ENCODE measurements at places on chromosomes 7 and 10. TPM values are rescaled to one million over a fixed set of nuclear protein-coding genes. Genes with fewer than 3 reads are reported as not detected.
A peak's percentile ranks its signal among the peaks of the same experiment; 100 is the strongest.

DNA sequence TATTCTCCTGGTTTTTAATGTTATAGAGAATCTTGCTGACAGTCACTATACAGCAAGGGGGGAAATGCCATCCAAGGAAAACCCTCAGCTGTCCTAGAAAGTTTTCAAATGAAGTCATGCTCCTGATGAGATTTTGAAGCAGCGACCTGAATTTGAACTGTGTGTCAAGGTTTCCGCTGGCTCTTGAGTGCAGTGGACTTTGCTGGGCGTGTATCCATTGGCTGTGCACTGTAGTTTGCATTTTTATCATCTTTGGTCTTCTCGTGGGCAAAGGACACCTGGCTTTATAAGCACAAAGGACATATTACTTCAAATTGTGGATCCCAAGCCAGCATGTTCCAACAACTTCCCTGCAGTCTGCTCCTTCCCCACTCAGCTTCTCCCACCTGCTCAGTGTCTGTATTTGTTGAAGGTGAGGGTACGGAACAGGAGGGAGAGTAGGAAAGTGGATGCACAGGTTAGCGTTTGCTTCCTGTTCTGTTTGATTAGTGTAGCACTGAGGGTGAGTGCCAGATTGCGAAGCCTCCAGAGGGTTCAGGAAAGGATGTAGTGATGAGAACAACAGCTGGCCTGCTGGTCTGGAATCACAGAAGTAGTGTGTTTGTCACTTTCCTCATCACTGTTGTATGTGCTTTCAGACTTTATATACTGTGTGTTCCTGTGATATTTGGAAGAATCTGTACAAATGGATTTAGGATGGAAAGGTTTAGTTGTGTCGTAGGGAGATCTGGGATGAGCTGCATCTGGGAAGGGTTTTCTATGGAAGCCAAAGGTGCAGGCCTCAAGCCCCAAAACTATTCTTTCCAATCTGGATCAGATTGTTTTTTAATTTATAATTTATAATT is 204.8 kb downstream of the BMPER start:
- H3K4me3 ChIP-seq: no peak overlapping the region
- no peak overlapping the region for H3K27ac ChIP-seq
- no peaks in the 10 kb centered on the region for H3K36me3 ChIP-seq
- H3K27me3 ChIP-seq: no peaks in the 10 kb centered on the region

GRCh38 chr10:32210306-32211045 is 136.5 kb downstream of the EPC1 start:
- no peaks in the 10 kb centered on the region for H3K4me1 ChIP-seq
- H3K36me3 ChIP-seq: no peaks in the 10 kb centered on the region
- DNase-seq: no peak

GRCh38 chr10:99394256-99394655 is 36.2 kb downstream of the GOT1 start:
- H3K36me3 ChIP-seq: peaks cover 31% of the 10 kb centered on the region
- no peaks in the 10 kb centered on the region for H3K27me3 ChIP-seq
- no peak overlapping the region for H3K27ac ChIP-seq
- H3K4me3 ChIP-seq: no peak overlapping the region
- no peak for DNase-seq

- no peak overlapping the region for H3K4me3 ChIP-seq
- no peaks in the 10 kb centered on the region for H3K36me3 ChIP-seq
- H3K27ac ChIP-seq: no peak overlapping the region
- no peak for DNase-seq
- H3K4me1 ChIP-seq: no peaks in the 10 kb centered on the region
Measured at GRCh38 chr7:38306914-38307313, 33.5 kb upstream of the TARP start.

- DNase-seq: no peak
- H3K27ac ChIP-seq: no peak overlapping the region
- H3K4me3 ChIP-seq: no peak overlapping the region
- H3K27me3 ChIP-seq: no peaks in the 10 kb centered on the region
Measured at GRCh38 chr7:15889507-15889906, 203.0 kb upstream of the MEOX2 start.

DNA sequence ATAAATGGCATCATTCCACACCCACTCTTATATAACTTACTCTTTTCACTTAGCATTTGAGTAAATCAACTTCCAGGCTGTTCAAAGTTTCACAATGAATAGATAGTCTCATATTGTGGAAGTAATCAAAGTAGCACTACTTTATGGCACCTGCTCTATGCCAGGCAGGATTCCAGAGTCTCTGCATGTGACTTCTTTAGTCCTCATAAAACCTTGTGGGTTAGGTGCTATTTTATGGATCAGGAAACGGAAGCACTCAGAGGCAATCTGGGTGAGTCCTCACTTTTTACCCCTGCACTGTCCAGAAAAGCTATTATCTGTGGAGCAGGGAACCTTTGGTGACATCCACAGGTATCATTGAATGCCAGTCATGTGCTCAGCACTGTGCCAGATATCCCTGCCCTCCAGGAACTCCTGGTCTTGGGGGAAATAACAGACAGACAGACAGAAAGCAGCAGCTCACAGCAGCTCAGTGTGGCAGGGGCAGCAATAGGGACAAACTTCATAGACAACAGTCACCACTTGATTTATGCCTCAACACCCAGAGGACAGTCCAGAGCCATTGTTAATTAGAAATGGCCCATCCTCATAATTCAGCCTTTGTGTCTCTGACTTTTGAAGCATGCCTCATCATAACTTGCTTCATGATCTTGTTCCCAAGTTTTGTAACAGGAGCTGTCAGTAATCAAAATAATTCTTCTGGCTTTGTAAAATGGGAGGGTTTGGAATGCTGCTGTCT is 160.6 kb downstream of the SEC23IP start:
- no peaks in the 10 kb centered on the region for H3K4me1 ChIP-seq
- no peaks in the 10 kb centered on the region for H3K36me3 ChIP-seq
- no peak overlapping the region for H3K4me3 ChIP-seq
- DNase-seq: no peak

DNA sequence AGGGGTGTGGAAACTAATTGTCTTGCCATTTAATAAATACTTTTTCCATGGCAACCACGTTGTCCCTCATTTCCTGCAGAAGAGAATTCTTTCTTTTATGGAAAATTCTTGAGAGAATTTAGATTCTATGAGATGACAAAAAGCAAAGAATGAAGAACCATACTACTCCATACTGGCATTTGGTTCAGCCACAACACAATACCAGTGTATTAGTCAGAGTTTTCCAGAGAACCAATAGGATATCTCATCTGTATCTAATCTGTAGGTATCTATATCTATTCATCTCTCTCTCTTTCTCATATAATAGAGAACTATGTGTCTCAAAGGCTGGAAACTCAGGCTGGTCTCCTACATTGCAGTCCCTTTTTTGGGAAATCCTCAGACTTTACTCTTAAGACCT is 44.6 kb upstream of the NAMPT start:
- no peaks in the 10 kb centered on the region for H3K36me3 ChIP-seq
- no peak for DNase-seq
- H3K27me3 ChIP-seq: no peaks in the 10 kb centered on the region

- no peak for DNase-seq
- no peaks in the 10 kb centered on the region for H3K36me3 ChIP-seq
- no peaks in the 10 kb centered on the region for H3K4me1 ChIP-seq
- H3K27ac ChIP-seq: no peak overlapping the region
Measured at GRCh38 chr10:117503244-117504205, 39.0 kb upstream of the EMX2 start.

DNA sequence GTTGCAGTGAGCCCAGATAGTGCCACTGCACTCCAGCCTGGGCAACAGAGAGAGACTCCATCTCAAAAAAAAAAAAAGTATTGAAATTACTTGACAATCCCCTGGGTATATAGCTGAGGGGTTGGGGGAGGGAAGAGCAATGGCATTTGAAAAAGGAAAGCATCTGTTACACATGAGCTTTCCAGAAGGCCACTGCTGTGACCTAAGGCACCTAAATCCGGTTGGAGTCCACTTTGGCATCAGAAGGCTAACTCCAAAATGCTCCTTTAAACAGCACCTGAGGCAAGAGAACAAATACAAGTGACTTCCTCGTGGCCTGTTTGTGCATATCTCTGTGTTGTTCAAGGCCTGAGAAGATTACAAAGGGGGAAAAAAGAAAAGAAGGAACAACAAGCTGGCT is 74.8 kb upstream of the PALS2 start:
- H3K27me3 ChIP-seq: no peaks in the 10 kb centered on the region
- no peak overlapping the region for H3K4me3 ChIP-seq
- H3K4me1 ChIP-seq: no peaks in the 10 kb centered on the region
- no peak for DNase-seq
- H3K27ac ChIP-seq: no peak overlapping the region
- no peaks in the 10 kb centered on the region for H3K36me3 ChIP-seq

DNA sequence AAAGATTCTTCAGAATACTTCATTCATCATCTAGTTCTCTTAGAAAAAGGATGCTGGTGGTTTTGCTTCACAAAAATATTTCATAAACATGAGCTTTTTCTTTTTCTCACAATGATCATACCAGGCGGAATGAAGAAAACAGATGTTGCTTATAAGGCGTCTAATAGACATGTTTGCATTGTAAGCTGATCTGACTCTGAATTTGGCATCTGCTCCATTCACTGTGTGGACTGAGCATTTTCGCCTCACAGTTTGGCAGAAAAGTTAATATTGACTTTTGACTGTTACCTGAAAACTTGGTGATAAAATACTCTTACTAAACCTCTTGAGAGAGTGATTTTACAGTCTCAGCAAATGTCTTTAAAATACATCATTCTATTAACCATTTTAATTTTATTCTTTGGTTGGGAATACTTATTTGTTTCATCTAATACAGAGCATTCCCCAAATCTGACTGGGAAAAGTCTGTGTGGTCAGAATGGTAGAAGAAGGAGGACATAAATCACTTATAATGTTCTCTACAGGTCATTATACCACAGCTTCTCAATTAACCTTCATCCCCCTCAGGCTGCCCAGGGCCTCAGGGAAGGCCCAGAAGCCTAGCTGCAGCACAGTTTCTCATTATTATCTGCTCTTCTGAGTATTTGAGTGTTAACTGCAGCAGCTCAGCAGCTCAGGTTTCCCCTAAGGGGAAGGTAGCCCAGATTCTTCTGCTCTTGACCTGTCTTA is 121.6 kb upstream of the KAT6B start:
- no peak overlapping the region for H3K4me3 ChIP-seq
- H3K36me3 ChIP-seq: no peaks in the 10 kb centered on the region
- H3K4me1 ChIP-seq: no peaks in the 10 kb centered on the region
- no peak for DNase-seq
- H3K27me3 ChIP-seq: no peaks in the 10 kb centered on the region
- no peak overlapping the region for H3K27ac ChIP-seq

- peaks cover 9% of the 10 kb centered on the region for H3K4me1 ChIP-seq
- DNase-seq: no peak
- no peaks in the 10 kb centered on the region for H3K27me3 ChIP-seq
- H3K4me3 ChIP-seq: no peak overlapping the region
Measured at GRCh38 chr10:30043476-30044270, 15.7 kb downstream of the JCAD start.

GRCh38 chr10:123965973-123966895 is 74.6 kb upstream of the CPXM2 start:
- H3K27me3 ChIP-seq: no peaks in the 10 kb centered on the region
- no peaks in the 10 kb centered on the region for H3K36me3 ChIP-seq
- no peak overlapping the region for H3K27ac ChIP-seq
- DNase-seq: no peak

- no peaks in the 10 kb centered on the region for H3K4me1 ChIP-seq
- no peaks in the 10 kb centered on the region for H3K27me3 ChIP-seq
- H3K36me3 ChIP-seq: no peaks in the 10 kb centered on the region
- DNase-seq: no peak
- no peak overlapping the region for H3K4me3 ChIP-seq
Measured at GRCh38 chr7:157158400-157158799, 19.7 kb downstream of the UBE3C start.

DNA sequence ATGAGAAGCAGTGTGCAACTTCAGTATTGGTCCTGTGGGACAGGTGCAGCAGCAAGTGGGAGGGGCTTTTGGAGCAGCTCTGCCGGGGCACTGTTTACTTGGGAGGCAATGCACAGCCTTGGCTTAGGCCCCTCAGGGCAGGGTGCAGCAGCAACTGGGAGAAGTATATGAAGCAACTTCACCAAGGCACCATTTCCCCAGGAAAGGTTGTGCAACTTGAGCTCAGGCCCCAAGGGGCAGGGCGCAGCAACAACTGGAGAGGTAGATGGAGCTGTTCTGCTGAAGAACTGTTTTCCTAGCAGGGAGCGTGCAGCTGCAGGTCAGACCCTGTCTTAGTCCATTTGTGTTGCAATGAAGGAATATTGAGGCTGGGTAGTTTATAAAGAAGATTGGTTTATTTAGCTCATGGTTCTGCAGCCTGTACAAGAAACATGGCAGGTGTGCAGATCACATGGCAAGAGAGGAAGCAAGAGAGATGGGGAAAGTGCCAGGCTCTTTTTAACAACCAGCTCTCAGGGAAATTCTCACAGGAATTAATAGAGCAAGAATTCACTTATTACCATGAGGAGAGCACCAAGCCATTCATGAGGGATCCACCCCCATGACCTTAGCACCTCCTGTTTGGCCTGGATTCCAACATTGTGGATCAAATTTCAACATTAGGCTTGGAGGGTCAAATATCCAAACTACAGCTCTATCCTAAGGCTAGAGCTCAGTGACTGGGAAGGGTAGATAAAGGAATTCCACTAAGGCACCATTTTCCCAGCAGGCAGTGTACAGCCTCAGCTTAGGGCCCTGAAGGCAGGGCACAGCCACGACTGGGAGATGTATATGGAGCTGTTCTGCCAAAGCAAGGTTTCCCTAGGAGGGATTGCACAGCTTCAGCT is 10.9 kb downstream of the GPR141 start:
- H3K27ac ChIP-seq: no peak overlapping the region
- H3K27me3 ChIP-seq: no peaks in the 10 kb centered on the region
- peak; percentile 20 for DNase-seq
- no peaks in the 10 kb centered on the region for H3K4me1 ChIP-seq
- no peak overlapping the region for H3K4me3 ChIP-seq

GRCh38 chr10:127196282-127197153 is at the start of gene INSYN2A:
INSYN2A (minus strand) TSS chr10:127196591; CDS start chr10:127176395, 20,196 bp downstream.
- peaks cover 13% of the 10 kb centered on the region for H3K27me3 ChIP-seq
- H3K27ac ChIP-seq: no peak within 1 kb of the TSS
- peaks cover 8% of the 10 kb centered on the region for H3K4me1 ChIP-seq
- H3K36me3 ChIP-seq: no peaks in the 10 kb centered on the region
- peak within 1 kb of the TSS; percentile 18 for H3K4me3 ChIP-seq

Gene OR13A1
- total RNA-seq: 0.14 TPM

Gene OPN1SW
- total RNA-seq: not detected

Gene EVX1
- 1.1 TPM for total RNA-seq

Gene KIF5B
- total RNA-seq: 139 TPM
